ENCODE measurements at places on chromosomes 3 and 15. TPM values are rescaled to one million over a fixed set of nuclear protein-coding genes. Genes with fewer than 3 reads are reported as not detected.

The CCDC9B gene
- total RNA-seq = 30.1 TPM

The SPPL2A gene
- 269 TPM for total RNA-seq

The SPATA12 gene
- 0.19 TPM for total RNA-seq

The HAPLN3 gene
- 11.9 TPM for total RNA-seq

The GUCA1C gene
- total RNA-seq = not detected

The KCNMB3 gene
- 1.9 TPM for total RNA-seq

The UTS2B gene
- 0.36 TPM for total RNA-seq

The DISP2 gene
- total RNA-seq = 1.6 TPM

The GOLGA8T gene
- not detected for total RNA-seq

The MAPKBP1 gene
- total RNA-seq = 11.1 TPM

The PROS1 gene
- total RNA-seq = 68.5 TPM

The FETUB gene
- not detected for total RNA-seq

The GATM gene
- 36.4 TPM for total RNA-seq

GRCh38 chr15:91537856-91538255 is 315.7 kb upstream of the SLCO3A1 start:
- no peak for DNase-seq

DNA sequence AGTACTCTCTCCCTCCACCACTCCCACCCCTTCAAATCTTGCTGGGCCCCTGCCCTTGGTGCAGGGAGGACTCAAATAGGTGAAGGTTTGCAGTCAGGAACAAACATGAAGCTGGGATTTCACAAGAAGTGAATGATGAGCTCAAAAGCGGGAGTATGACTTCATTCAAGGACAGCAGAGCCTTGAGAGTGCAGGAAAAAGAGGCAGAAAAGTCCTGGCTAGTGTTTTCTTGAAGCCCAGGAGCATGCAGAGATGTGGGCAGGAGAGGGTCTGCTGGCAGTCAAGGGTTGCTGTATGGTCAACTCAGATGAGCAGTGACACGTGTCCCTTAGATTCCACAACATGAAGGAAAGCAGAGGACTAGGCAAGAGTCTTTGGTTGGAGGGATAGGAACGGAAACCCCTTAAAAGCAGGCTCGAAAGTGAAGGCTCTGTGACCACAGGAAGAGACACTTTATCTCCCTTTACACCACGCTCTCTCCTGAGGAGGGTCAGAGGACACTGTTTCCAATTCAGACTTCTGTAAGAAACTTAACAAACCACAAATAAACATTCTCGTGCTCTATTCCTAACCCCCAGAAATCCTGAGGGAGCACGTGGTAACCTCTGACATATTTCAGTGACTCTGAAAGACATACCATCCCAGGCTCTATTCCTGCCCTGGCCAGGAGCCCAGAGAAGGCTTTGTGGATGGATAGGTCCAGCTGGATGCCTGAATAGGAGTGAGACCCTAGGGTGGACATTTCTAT is 168.0 kb upstream of the NDN start:
- no peak for DNase-seq

DNA sequence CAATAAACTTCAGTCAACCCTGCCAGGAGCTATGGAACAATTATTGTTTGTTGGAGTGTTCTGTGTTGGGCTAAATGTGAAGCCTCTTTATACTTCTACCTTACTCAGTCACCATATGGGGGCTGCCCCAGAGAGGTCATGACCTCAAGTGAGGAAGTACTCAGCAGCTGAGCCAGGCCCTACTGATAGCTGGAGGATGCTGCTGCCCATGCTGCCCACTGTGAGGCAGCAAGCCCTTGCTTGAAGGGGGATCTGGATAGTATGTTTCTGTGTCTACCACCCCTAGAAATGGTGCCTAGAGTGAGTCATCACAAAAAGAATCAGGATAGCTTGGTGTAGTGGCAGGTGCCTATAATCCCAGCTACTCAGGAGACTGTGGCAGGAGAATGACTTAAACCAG is 4.5 kb upstream of the RPL24 start:
- peak; percentile 34 for DNase-seq

DNA sequence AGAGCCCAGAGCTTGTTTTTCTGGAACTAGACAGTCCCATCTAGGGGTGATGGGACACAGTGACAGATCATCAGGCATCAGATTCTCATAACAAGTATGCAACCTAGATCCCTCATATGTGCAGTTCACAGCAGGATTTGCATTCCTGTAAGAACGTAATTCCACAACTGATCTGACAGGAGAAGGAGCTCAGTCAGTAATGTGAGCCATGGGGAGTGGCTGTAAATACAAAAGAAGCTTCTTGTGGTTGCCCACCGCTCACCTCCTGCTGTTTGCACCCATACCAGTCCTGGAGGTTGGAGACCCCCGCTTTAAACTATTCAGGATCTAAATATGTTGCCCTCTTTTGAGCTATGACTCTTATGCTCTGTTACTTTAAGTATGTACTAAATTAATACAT is 167.3 kb downstream of the ALCAM start:
- DNase-seq = peak; percentile 51

GRCh38 chr3:4507024-4507596 is 14.0 kb downstream of the ITPR1 start:
- DNase-seq = no peak

DNA sequence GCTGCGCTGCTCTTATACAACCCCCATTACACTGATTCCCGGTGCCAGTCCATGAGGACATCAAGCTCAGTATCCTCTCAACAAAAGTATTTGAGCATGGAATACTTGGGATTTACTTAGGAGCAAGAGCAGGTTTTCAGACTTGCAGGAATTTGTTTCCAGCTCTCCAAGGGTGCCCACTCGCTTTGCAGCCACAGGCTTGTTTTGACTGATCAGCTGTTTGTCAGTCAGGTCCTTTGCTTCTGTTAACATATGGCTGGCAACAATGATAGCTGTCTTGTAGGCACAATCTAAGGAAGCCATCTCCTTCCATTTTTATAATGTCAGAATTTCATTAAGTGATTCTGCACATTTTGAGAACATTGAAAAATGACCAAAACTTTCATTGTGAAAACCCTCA is 38.2 kb upstream of the MCF2L2 start:
- no peak for DNase-seq

DNA sequence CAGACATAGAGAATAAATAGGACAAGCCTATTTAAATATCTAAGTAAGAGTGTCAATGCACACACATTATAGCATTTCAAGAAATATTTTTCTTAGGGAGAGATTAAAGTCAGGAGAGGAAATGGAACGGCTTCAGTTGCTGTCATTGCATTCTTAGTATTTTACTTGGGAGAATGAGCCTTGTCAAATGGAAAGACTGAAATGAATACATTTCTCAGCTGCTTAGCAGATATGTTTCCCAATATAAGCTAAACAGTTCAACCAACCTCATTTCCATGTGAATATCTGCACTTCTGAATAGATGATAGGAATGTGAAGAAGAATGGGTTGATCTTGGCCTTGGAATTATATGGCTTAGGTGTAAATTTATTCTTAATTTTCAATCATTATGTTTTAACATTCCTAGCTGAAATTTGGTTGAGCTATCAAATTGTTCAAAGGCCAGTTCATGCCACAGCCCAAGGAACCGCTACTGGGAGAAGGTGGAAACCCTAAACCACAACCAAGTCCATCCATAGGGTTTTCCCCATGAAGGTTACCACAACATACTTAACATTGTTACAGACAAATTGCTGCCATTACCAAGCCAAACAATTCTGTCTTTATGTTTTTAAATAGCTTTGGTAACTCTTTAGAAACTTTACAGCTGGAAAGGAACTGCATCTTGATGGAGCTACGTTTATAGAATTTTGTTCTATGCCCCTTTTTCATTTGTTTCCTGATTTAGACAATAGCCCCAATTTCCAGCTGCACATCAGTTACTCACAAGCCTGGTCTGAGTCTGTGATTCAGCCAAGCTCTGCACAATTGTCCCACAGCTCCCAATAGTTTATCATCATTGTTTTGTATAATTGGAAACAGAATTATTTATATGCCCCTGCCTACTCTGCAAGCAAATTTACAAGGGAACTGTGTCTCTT is 459.6 kb downstream of the MECOM start:
- DNase-seq = peak; percentile 15

GRCh38 chr3:117488983-117489382 is 779.4 kb downstream of the TUSC7 start:
- no peak for DNase-seq

- DNase-seq = peak; percentile 63
Observed at GRCh38 chr3:127970966-127971592, 56.0 kb downstream of the KBTBD12 start.

- no peak for DNase-seq
Observed at GRCh38 chr3:175916191-175916934, 1057.2 kb downstream of the NAALADL2 start.

GRCh38 chr15:74545086-74545485 is 4.1 kb downstream of the ARID3B start:
- DNase-seq = no peak

- DNase-seq = no peak
Observed at GRCh38 chr3:134054881-134055280, 25.2 kb upstream of the SLCO2A1 start.

DNA sequence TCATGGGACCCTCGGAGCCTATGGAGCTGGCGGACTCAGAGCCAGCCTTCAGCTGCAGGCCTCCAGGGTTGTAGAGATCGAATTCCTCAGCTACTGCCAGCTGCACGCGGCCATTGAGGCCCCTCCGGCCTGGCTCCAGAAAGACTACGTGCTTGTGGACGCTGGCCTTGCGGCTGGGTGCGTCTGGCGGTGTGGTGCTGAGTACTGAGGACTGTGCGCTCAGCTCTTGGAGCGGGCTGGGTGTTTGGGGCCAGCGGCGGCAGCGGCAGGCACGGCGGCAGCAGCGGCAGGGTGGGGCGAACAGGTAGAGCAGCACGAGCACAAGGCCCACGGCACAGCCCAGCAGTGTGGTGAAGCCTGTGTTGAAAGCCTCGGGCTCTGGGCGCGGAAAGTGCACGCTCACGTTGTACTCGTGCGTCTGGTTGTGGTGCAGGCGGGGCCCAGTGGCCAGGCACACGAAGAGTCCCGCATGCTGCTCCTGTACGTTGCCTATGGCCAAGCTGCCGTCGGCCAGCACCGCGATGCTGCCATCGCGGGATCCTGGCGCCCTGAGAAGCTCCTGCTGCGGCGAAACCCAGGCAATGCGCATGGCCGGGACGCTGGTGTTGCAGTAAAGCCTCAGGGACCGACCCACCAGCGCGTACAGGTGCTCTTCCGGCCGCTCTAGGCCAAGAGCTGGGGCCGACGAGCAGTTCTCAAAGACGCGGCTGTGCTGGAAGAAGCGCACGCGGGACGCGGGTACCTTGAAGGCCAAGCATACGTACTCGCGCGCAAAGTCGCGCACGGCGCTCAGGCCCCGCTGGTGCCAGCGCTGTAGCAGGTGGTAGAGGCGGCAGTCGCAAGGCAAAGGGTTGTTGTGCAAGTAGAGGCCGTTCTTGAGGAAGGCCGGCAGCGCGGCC is 1.3 kb downstream of the AMIGO3 start:
- no peak for DNase-seq

DNA sequence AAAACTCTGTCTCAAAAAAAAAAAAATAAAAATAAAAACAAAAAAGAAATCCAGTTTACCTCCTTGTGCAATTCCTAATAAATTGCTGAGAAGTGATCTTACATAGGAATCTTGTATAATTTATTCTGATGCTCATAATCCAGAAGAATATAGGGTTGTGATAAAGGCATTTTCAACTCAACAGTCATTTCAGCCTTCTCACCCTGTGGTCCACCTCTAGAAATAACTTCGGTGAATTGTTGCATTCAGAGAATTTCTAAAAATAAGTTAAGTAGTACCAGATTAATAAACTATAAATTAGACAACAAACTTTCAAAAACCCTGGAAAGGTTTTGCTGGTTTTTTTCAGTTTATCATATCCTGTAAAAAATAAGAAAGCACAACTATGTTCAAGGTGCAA is 20.2 kb downstream of the RAF1 start:
- DNase-seq = no peak

DNA sequence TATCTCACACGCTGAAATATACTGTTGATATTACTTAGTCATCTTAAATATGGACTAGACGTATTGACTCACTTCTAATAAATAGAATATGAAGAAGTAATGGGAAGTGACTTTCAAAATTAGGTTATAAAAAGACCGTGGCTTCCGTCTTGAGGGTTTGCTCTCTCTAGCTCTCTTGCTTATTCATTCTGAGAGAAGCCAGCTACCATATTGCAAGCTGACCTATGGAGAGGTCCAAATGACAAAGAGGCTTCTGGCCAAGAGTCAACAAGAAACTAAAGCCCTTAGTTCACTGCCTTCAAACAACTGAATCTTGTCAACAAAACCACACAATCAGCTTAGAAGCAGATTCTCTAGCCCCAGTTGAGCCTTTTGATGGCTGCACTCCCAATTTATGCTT is 46.1 kb downstream of the SLC9C1 start:
- no peak for DNase-seq

DNA sequence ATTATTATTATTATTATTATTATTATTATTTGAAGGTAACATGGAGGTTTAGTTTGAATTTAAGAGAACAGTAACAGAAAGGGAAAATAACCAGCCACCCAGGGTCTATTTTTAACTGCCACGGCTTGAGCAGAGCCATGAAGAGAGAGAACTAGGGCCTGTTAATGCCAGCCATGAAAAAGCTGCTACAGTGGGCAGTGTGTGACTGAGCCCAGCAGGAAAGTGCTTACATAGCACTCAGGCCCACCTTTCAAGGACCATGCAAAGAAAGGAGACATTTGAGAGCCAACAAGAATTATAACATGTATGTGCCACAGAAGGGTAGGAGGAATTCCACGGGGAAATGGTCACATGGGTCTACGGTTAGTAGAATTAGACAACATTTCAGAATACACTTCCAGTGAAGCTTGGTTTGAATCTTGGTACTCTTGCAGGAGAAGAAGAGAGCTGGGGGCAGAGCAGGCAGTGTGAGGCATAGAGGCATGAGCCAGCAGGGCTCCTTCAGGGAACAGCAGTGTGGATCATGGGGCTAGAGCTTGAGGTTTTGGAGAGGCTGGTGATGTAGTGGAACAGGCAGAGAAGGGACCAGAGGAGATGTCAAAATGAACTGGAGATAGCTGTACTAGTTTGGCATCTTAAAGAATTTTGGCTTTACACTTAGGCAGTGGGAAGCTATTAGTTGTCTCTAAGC is 140.7 kb downstream of the CMSS1 start:
- DNase-seq = no peak

GRCh38 chr15:59340325-59340724 is 32.3 kb downstream of the MYO1E start:
- no peak for DNase-seq

DNA sequence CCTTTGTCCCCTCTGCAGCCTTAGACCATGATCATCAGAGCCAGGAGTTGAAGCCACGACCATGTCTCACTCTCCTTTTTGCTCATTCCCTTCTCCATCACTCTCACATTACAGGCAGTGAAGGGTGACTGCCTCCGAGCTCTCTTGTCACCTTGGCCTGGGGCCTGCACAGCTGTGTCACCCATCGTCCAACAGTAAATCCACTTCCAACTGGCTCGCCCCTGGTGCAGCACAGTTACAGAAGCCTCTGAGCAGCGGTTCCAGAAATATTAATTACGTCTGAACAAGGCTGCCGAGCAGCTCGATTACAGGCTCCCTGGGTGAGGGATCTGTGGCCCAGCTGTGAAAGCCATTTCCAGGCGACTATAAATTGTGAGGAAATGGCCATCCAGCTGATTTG is 528.2 kb downstream of the NR2F2 start:
- no peak for DNase-seq

GRCh38 chr3:148937467-148938255 is 53.7 kb upstream of the GYG1 start:
- DNase-seq = no peak

- no peak for DNase-seq
Observed at GRCh38 chr15:56939257-56939656, 20.8 kb downstream of the TCF12 start.

GRCh38 chr15:64532521-64533315 is 72.3 kb downstream of the ZNF609 start:
- no peak for DNase-seq

GRCh38 chr3:195184716-195185421 is 86.1 kb downstream of the XXYLT1 start:
- no peak for DNase-seq

- DNase-seq = no peak
Observed at GRCh38 chr3:107221856-107222255, 155.4 kb upstream of the CCDC54 start.
